Left renal pelvis (tissue), 4 donors: ENCODE measurements at places on chromosomes 12 and 14.
A peak's percentile ranks its signal among the peaks of the same experiment; 100 is the strongest.

DNA sequence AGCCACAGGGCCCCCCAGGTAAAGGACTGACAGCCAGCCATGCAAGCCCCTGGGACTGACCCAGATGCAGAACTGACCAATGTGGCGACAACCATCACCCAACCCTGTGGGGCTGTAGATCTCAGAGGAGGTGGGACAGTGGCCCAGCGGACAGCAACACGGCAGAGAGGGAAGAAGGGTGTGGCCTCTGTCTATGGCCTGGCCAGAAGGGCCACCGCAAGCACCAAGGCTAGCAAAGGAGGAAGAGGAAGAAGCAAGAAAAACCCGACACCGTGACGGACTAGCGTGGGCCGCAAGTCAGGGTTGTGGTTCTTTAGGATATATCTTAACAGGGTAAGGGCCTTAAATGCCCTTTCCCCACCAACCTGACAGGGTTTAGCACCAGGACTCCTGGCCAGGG, 71.2 kb downstream of the ITPK1 start:
- DNase-seq: no peak

DNA sequence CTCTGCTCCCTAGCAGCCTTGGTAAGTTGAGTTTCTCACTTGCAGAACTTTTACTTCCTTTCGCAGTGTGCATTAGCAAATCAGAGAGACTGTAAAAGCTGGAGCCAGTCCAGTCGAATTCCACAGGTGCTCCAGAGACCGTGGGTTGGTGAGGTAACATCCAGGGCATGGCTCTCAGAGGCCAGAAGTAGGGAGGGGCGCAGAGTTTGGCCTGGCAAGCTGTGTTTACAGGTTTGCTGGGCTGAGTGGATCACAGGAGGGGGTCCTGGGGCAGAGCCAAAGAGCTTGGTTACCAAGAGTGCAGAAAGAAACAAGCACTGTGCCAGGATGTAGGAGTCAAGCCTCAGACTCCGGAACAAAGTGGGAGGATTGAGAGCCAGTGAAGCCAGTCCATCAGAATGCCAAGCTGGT, 10.2 kb upstream of the BHLHE41 start:
- DNase-seq: no peak

DNA sequence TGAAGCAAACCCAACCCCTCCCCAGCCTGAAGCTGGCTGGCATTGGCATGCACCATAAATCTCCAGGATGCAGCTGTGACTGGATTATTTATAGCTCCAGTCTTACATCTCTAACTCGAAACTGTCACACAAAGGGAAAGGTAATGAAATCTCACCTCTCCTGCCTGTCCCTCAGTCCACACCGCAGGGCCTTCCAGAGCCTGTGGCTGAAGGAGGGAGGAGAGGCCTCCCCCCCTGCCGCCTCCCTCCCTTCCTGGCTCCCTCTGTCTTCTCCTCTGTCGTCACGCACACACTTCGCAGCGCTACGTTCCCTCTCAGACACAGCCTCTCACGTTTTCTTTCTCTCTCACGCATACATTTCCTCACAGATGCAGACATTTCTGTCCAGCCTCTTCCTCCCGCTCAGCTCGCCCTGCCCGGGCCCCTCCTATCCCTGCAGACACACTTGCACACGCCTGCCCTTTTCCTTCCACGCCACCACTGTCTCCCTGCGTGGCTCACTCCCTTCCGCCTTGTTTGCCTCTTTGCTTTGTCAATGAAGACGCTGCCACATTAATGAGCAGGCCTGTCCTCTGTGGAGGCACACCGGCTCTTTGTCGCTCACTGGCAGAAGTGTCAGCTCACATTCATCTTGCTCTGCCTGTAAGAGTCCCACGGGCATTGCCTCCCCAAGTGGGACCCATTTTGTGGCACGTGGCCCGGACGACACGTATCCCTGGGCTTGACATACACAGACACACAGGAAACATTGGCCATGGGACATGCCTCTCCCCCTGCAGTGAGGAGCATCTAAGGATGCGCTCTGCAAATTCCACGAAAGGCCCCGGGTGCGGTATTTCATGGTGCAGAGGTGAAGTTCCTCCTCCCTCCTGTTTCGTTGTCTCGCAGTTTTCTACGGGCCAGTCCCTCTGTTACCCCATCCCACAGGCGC, 27.9 kb downstream of the IRF2BPL start:
- no peak for DNase-seq

- no peak for DNase-seq
Measured at GRCh38 chr14:22739423-22739822, 27.1 kb upstream of the OXA1L start.

DNA sequence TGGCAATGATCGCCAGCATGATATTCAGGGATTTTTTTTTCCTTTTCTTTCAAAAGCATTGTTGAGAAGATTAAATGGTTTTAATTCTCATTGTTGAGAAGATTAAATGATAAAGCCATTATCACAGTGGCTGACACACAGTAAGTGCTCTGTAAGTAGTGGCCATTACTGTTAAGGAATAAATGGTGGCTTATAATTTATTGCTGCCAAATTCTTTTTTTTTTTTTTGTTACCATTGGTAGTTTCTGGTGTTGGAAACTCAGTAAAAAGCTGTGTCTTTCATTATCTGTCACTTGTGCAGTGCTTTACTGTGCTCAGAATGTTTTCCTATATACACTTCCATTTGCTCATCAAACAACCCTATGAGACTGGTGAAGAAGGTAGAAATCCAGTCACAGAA, 15.3 kb downstream of the YAF2 start:
- no peak for DNase-seq

DNA sequence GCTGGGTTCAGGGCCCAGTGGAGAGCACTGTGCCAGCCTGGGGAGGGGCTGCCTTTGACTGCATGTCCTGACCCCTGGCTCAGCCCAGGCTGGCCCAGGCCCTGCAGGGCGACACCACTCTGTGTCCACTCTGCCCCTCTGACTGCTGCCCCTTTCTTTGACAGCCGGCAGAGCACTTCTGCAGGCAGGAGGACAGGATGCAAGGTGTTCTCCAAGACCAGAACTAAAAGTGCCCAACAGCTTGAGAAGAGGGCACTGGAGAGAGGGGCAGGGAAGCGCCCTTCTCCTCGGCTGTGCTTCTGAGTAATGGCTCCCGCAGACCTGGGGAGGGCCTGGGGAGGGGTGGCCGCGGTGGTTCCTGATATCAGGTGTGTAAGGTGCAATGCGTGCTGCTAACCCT, 72.7 kb downstream of the WDR20 start:
- no peak for DNase-seq

DNA sequence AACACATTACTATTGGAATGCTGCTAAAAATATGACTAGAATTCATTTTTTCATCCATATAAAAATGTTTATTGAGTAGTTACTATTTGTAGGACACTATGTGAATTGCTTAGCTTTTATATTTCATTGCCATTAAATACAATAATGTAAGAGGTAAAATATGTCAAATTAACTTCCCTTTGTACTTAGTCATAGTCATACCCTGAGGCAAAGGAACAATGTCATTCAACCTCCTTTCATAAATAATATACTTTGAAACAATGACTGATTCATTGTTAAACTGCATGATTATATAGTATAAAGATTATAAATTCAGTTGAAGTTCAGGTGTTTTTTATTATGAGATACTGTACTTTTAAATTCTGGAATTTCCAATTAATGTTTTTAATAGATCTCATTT, 105.2 kb downstream of the GARIN6 start:
- no peak for DNase-seq

- DNase-seq: no peak
Measured at GRCh38 chr12:111687255-111687654, 1.4 kb downstream of the ACAD10 start.

GRCh38 chr12:111766608-111767361, at the start of gene ALDH2:
TSS of gene ALDH2 (plus strand) at chr12:111766933. CDS start at chr12:111766983, 50 bp downstream.
- DNase-seq: no peak

- DNase-seq: no peak
Measured at GRCh38 chr14:76597387-76597786, 163.9 kb upstream of the VASH1 start.

GRCh38 chr12:42238240-42239140, at the start of gene YAF2:
TSS of gene YAF2 (minus strand) at chr12:42238248. CDS start at chr12:42238180, 68 bp downstream.
- DNase-seq: peak; percentile 44

GRCh38 chr14:105841022-105842009, 314.9 kb downstream of the TMEM121 start:
- DNase-seq: no peak

DNA sequence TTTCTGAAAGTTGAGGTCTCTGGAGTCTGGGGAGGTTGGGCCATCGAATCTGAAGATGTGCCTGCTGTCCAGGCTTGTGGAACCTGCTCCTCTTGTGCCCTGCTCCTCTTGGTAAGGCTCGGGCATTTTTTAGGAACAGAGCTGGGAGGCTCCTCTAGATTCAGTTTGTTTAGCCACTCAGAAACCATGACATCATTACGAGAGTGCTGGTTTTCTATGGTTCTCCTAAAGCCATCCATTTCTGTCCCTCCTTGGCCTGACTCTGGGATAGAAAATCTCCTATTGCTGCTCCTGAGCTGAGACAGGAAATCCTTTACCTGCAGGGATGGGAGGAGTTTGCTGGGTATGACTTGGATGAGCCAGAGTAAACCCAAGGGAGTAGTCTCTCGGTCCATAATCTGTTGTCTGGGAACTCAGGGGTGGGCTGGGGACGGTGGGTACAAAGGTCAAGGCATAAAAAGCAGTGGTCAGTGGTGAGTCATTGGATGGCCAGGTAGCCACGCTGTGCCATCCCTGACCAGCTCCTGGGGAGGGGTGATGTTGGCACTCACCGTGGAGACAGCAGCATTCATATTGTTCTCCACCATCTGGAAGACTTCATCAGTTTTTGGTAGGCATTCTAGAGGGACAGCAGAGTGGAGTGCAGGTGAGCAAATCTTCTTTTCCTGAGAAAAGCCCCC, 2.4 kb upstream of the ADCY4 start:
- no peak for DNase-seq
